ENCODE measurements at places on chromosomes 5 and 9.

DNA sequence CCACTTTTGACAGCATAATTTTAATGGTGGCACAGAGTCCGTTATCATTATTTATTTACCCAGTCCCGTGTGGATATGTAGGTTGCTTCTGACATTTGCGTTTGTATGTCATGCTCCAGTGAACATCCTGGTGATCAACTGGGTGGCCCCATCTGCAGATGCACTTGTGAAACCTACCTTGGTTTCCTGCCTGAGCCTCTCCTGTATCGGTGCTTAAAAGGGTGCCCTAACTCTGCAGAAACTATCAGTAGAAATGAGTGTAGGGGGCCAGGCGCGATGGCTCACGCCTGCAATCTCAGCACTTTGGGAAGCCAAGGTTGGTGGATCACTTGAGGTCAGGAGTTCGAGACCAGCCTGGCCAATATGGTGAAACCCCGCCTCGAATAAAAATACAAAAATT, 92.1 kb upstream of the IER5L start:
- no peak for DNase-seq

GRCh38 chr5:7251132-7251531, 144.8 kb upstream of the ADCY2 start:
- no peak for DNase-seq

DNA sequence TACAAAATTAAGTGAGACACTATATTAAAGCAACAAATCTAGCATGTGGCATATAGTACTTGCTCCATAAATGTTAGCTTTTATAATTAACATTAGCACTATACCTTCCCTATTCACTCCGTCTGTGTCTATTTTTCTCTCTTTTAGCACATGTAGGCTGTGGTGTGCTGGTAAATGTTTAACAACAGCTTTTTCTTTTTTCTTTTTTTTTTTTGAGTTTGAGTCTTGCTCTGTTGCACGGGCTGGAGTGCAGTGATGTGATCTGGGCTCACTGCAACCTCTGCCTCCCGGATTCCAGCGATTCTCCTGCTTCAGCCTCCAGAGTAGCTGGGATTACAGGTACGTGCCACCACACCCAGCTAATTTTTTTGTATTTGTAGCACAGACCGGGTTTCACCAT, 62.1 kb downstream of the SPRY4 start:
- no peak for DNase-seq

GRCh38 chr5:143340891-143341685, 62.4 kb downstream of the NR3C1 start:
- no peak for DNase-seq

- DNase-seq = no peak
These were observed 9.7 kb downstream of the LECT2 start for GRCh38 chr5:135944967-135945560.

DNA sequence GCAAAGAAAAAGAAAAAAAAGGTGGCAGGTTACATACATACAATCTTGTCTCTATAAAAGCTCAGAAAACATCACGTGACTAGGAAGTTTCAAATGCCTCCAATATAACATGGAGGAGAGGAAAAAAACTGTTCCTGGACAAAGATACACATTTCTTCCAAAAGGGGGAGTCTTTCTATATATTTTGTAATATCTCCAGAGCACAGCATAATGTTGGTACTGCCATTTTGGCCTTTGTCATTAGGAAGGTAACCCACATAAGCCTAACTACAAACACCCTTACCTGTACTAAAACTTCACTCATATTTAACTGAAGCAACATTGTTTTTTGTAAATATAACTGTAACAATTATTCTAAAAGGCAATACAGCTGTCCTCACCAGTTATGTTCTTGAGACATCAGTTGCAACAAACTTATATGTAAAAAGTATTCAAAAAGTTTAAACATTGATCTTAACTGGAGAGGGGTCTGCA, 1.2 kb upstream of the BTF3 start:
- DNase-seq = no peak

GRCh38 chr5:141430332-141431113, at the start of gene PCDHGA12:
TSS of gene PCDHGA12 (plus strand) at chr5:141430507. CDS start at chr5:141430760, 253 bp downstream.
- no peak for DNase-seq

DNA sequence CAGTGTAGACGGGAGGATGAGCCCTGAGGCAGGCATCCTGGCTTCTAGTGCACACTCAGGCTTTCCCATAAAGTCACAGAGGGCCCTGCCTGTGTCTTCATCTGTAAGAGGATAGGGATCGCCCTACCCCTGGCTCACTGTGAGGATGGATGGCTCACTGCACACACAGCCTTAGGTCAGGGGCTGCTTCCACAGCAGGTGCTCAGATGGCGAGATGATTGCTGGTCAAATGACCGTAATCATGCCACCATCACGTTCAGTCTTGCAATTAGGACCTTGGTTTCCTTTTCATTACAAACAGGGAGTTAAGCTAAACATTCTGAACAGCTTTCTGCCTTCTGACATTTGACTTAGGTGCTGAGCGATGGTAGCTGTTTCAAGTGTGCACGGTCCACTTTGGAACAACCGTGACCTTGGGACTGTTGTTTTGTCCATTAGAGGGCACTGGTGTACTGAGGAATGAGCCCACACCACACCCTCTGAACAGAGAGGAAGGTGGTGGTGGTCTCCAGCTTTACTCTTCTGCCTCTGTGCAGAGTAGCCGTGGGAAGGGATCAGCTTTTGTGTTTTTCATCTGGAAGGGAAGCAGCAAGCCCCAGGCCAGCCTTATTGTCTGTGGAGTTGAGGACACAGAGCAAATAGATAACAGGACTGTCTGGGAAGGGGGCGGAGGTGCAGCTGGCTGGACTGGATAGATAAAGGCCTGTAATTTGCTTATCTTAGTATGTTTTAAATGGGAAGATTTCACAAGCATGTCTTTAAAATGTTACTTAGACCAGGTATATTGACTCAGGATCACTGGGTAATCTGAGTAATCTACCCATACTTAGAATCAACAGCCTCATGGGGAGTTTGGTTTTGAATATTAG, 183.1 kb downstream of the TRIO start:
- DNase-seq = no peak

- DNase-seq = no peak
These were observed 34.3 kb upstream of the SPATA31D4 start for GRCh38 chr9:81893929-81894328.

DNA sequence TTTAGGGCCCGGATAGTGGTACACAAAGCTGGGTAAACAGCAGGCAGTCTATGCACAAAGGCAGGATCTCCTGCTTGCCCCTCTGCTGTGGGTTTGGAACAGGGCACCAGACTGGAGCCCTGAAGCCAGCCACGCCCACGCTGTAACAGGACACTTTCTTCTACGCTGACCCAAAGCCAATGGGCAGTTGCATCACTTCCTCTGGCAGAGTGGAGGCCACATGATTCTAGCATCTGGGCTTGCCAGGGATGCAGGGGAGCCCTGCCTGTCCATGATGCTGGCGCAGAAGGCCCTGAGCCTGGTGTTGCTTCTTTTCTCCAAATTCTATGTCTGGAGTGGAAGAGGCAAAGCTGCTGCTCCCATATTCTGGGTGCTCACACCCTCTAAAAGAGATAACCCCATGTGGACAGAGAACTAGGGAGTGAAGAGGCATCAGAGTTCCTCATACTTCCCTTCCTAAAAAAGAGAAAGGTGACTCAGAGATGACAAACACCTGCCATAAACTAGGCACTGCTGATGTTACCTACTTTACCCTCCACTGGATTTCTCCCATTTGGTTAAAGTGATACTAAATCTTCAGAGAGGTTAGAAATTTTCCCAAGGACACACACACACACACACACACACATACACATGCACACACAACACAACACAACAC, 260.3 kb upstream of the KLF4 start:
- no peak for DNase-seq

GRCh38 chr5:108418197-108418596, 36.3 kb upstream of the FBXL17 start:
- DNase-seq = no peak

- DNase-seq = peak; percentile 79
These were observed at the start of gene NRARP for GRCh38 chr9:137302118-137302448. TSS of gene NRARP (minus strand) at chr9:137302271. CDS start at chr9:137301928, 343 bp downstream.

DNA sequence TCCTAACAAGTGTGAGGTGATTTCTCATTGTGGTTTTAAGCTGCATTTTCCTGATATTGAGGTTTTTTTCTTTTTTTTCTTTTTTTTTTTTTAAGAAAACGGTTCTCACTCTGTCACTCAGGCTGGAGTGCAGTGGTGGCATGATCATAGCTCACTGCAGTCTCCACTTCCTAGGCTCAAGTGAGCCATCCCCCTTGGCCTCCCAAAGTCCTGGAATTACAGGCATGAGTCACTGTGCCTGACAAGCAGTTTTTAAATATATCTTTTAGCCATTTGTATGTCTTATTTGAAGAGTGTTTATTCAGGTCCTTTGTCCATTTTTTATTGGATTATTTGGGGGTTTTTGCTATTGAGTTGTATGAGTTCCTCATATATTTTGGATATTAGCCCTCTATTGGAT, 53.8 kb downstream of the GCNT1 start:
- DNase-seq = no peak

GRCh38 chr9:96062854-96063253, 187.4 kb downstream of the ERCC6L2 start:
- no peak for DNase-seq

DNA sequence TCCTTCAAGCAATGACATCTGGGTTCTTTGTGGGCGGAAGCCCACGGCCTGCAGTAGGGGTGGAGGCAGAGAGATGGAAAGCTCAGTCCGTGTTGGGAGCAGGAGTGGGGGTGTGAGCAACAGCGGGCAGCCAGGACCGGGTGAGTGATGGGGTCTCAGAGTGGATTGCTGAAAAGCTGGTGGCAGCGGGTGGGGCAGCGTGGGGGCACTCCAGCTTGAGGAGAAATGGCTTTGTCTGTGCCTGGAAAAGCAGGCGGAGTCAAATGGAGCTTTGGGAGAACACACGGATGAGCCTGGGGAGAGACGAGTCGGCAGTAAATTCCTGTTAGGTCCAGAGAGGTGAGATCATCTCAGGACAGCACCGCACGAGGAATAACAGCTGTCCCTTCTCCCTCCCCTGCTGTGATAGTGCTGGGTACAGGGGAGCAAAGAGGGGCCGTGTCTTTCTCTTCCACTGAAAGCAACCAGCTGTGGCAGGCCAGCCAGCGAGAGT, 42.1 kb downstream of the CACNA1B start:
- no peak for DNase-seq

- DNase-seq = no peak
These were observed 61.8 kb upstream of the ARAP3 start for GRCh38 chr5:141743866-141744272.

DNA sequence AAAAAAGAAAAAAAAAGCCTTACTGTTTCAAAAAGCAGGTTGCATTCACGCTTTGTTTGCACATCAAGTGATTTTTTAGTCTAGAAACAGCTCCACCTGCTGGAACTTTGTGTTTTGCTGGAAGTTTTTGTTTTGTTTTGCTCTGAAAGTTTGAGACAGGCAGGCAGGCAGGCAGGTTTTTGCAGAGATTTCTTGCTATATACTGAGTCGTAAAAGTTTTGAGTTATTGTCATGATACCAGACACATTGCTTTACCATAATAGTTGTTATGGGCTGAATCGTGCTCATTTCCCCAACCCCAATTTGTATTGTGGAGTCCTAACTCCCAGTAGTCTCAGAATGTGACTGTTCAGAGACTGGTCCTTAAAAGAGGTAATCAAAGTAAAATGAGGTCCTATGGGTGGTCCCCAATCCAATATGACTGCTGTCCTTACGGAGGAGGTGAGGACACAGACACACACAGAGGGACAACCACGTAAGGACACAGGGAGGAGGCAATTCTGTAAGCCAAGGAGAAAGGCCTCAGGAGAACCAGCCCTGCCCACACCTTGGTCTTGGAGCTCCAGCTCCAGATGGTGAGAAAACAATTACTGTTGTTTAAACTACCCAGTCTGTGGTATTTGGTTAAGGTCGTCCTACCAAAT, 20.9 kb downstream of the OR2Y1 start:
- DNase-seq = peak; percentile 5

- no peak for DNase-seq
These were observed 43.6 kb downstream of the NACC2 start for GRCh38 chr9:136051453-136051836.

GRCh38 chr5:71651579-71651978, 64.4 kb downstream of the MCCC2 start:
- no peak for DNase-seq

DNA sequence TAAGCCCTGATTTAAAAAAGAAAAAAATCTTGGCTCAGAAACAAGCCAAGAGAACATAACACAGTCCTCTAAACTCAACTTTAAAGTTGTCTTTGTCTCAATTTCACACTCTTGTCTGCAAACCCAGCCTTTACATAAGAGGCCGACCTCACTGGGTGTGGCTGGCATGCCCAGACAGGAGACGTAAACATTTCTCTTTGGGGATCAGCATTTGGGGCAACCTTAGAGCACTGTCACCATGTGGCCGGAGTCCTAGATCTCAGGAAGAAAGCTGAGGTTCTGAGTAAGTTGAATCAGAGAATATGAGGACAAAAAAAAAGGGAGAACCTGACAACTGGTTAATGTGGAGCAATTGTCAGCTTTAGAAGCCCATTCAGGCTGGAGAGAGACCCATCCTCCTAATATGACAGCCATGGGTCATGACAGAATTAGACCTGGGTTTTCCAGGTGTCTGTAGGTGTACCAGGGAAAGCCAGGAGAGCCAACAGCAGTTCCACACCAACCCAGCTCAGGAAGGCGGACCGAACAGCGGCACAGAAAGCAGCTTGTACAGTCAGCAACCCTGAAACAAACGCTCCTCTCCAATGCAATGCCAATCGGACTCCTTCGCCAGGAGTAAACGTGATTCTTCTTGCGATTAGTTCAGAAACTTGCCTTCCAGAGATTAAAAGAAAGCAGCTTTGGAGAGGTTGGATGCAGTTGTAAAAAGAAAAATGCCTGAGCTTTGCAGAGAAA, 97.9 kb upstream of the MAP3K1 start:
- DNase-seq = no peak

- DNase-seq = peak; percentile 6
These were observed 316.6 kb downstream of the AGTPBP1 start for GRCh38 chr9:85425153-85425611.

DNA sequence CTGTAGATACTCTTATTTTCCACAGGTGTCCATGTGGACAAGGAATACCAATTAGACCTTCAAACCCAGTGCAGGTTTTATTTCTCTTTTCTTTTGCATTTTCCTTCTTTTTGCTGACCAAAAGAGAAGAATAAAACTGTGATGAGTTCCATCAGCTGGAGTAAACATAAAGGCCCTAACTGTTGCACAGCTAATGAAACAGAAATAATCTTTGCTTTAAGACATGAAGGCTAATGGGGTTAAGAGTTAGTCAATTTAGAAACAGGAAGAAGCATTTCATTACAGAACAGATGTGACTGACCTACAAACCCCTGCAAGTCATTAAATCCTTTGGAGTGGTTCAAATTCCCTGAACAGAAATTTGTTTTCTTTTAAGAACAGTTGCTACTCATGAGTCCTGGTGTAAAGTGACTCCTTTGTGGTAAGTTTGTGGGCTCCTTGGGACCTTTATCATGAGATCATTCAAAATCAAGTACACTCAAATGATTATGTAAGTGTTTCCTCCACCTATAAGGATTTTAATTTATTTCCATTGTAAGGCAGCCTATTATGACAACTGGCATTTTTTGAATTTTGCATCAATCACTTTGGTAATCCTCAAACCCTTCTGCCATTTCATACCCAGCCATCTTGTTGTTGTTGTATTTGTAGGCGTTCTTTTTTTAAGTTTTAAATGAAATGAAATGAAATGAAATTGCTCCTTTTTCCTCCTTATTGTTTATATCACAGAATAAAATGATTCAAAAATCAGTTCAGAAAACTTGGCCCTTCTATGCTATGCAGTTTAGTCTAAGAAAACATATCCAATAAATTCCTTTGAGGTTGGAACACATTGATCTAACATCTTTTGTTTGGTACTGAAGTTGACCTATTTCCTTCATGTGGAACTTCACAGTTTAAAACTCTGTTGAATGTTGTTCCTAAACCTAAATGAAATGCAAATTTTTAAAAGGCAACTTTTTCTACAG, 1.3 kb downstream of the MINAR2 start:
- DNase-seq = no peak

All from stimulated activated CD8-positive, alpha-beta memory T cell treated with anti-CD3 and anti-CD28 coated beads, Interleukin-7, amount 100 ng/mL, for 1 hour (primary cell).